ENCODE measurements at places on chromosomes 7 and 10. TPM values are rescaled to one million over a fixed set of nuclear protein-coding genes. Genes with fewer than 3 reads are reported as not detected.

SEMA4G gene
- 55.1 TPM for total RNA-seq

PLCE1 gene
- 3.5 TPM for total RNA-seq

SLC29A4 gene
- 6.0 TPM for total RNA-seq

WEE2 gene
- not detected for total RNA-seq

EMX2 gene
- 2.9 TPM for total RNA-seq

HOXA3 gene
- 1.8 TPM for total RNA-seq

NSMCE4A gene
- 55.0 TPM for total RNA-seq

OPN4 gene
- total RNA-seq, result not detected

DENND2A gene
- total RNA-seq, result 14.0 TPM

CYP3A4 gene
- 9.7 TPM for total RNA-seq

TNKS2 gene
- total RNA-seq, result 35.1 TPM

RNLS gene
- 14.6 TPM for total RNA-seq

CYP3A5 gene
- 223 TPM for total RNA-seq

PRKRIP1 gene
- total RNA-seq, result 22.6 TPM

PDLIM1 gene
- total RNA-seq, result 114 TPM

NAPEPLD gene
- 58.2 TPM for total RNA-seq

ANKRD22 gene
- 11.6 TPM for total RNA-seq

PRPS1L1 gene
- total RNA-seq, result not detected

EBLN1 gene
- total RNA-seq, result not detected

GPR85 gene
- total RNA-seq, result 0.69 TPM

TBC1D12 gene
- 11.9 TPM for total RNA-seq

PNLIPRP2 gene
- total RNA-seq, result 1.2 TPM

TNS3 gene
- 97.2 TPM for total RNA-seq

OR9A2 gene
- not detected for total RNA-seq

LIPF gene
- not detected for total RNA-seq

GRM3 gene
- 0.09 TPM for total RNA-seq

KLF14 gene
- not detected for total RNA-seq

PCBD1 gene
- 142 TPM for total RNA-seq

CRPPA gene
- total RNA-seq, result 3.3 TPM

H2AZ2 gene
- 157 TPM for total RNA-seq

HOXA13 gene
- total RNA-seq, result 0.06 TPM

PRF1 gene
- 7.3 TPM for total RNA-seq

RAB11FIP2 gene
- 49.9 TPM for total RNA-seq

DGKB gene
- 1.0 TPM for total RNA-seq

POU6F2 gene
- 7.9 TPM for total RNA-seq

INA gene
- 0.40 TPM for total RNA-seq

LAMB1 gene
- 89.4 TPM for total RNA-seq

ZNF775 gene
- total RNA-seq, result 9.4 TPM

RASA4B gene
- total RNA-seq, result 24.7 TPM

SLC18A3 gene
- 0.20 TPM for total RNA-seq

PTPN20 gene
- 3.1 TPM for total RNA-seq

UPK3BL2 gene
- 20.3 TPM for total RNA-seq

CRYGN gene
- total RNA-seq, result 0.43 TPM

PKD2L1 gene
- total RNA-seq, result not detected

LRRN3 gene
- 0.81 TPM for total RNA-seq

GRID2IP gene
- total RNA-seq, result 0.86 TPM

ST8SIA6 gene
- total RNA-seq, result 0.92 TPM

PVRIG gene
- 3.1 TPM for total RNA-seq

OR2A7 gene
- 4.8 TPM for total RNA-seq

ITPRID1 gene
- 0.43 TPM for total RNA-seq

PAX2 gene
- not detected for total RNA-seq

PALD1 gene
- 15.5 TPM for total RNA-seq

Data from mucosa of gallbladder (tissue), 1 donor.